Activated naive CD8-positive, alpha-beta T cell treated with anti-CD3 and anti-CD28 coated beads, Interleukin-2, amount 10 ng/mL, durations not matched to agents 7 days and 5 days (primary cell): ENCODE measurements at places on chromosomes 3 and 15. TPM values are rescaled to one million over a fixed set of nuclear protein-coding genes. Genes with fewer than 3 reads are reported as not detected.

GPR27 gene
- total RNA-seq = 0.28 TPM

GRCh38 chr3:126275620-126275904 is 81.6 kb downstream of the KLF15 start:
- H3K4me1 ChIP-seq = no peaks in the 10 kb centered on the region
- no peaks in the 10 kb centered on the region for H3K36me3 ChIP-seq
- no peak overlapping the region for H3K4me3 ChIP-seq
- peaks cover 18% of the 10 kb centered on the region for H3K27me3 ChIP-seq
- DNase-seq = no peak
- no peak overlapping the region for H3K27ac ChIP-seq

- no peaks in the 10 kb centered on the region for H3K27me3 ChIP-seq
- H3K36me3 ChIP-seq = peaks cover 33% of the 10 kb centered on the region
- no peak for DNase-seq
- H3K4me1 ChIP-seq = peaks cover 31% of the 10 kb centered on the region
These were observed 426 bp downstream of the CBLB start for GRCh38 chr3:105868431-105868741.

DNAH12 gene
- 0.30 TPM for total RNA-seq
